ENCODE measurements at places on chromosomes 2 and 18. TPM values are rescaled to one million over a fixed set of nuclear protein-coding genes. Genes with fewer than 3 reads are reported as not detected.

- DNase-seq: no peak
These were observed 1.6 kb downstream of the RAB27B start for GRCh38 chr18:54829856-54830255.

ALPG gene
- not detected for total RNA-seq

DNA sequence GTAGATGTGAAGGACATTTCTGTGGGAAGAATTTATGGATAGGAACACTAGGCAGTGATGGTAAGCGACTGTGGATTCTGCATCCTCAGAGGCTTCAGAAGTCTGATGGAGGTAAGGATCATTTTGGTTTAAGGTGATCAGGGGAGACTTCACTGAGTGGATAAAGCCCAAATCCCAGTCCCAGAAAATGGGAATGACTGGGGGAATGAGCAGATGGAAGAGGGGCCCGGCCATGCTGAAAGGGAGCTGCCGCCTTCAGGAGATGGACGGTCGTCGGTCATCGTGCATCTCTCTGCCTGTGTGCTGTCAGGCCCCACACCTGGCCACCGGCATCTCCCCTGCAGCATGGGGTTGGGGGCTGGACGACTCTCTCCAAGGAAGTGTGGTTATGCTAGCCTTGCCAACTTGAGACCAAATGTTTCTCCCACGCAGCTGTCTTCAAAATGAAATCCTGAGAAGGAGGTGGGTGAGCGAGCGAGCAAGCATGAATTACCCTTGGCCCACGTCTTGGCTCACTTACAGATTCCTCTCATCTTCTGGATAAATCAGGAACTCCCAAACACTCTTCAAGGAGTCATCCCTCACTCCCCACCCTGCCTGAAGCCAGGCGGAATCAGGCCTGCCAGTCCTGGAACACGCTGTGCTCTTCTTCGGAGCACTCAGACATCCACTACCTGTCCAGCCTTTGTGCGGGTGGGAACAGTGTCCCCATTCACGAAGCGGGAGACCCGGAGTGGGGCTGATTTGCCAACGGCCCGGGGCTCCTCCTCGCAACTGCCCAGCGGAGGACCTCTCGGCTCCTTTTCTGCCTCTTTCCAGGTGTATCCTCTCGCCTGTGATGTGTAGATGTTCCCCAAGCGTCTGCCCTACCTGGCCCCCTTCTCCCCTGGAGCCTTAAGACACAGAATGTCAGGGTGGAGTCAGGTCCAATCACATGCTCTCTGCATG, 85.6 kb downstream of the PRKCE start:
- no peak for DNase-seq

- DNase-seq: no peak
These were observed 5.6 kb upstream of the GALM start for GRCh38 chr2:38660282-38660681.

UGT1A4 gene
- 5.2 TPM for total RNA-seq

OTOF gene
- total RNA-seq: 0.09 TPM

ACMSD gene
- total RNA-seq: 47.0 TPM

GRCh38 chr18:70469916-70470315, 181.1 kb downstream of the SOCS6 start:
- DNase-seq: no peak

DNA sequence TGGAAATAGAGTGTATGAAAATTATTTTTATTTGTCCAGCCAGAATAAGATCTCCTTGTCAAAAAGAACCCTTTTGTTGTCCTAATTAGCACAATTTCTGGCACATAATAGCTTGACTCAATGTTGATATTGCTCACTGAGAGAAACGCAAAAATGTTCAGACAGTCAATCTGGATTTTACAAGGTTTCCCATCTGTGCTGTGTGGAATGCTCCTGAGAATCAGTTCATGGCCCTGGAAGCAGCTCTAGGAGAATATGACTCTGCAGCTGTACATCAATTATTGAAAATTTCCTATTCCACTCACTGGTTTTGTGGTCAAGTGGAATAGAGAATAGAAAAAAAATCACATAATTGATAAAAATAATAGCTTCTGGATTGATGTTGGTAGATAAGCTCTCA, 1582.9 kb upstream of the NXPH2 start:
- no peak for DNase-seq

GRCh38 chr2:120502761-120503160, 156.8 kb downstream of the INHBB start:
- DNase-seq: no peak

- DNase-seq: no peak
These were observed 200.5 kb downstream of the KLHL29 start for GRCh38 chr2:23585273-23586170.

GRCh38 chr2:237700512-237701032, 73.2 kb downstream of the LRRFIP1 start:
- no peak for DNase-seq

NPC1 gene
- 43.6 TPM for total RNA-seq

PID1 gene
- total RNA-seq: 17.1 TPM

DNA sequence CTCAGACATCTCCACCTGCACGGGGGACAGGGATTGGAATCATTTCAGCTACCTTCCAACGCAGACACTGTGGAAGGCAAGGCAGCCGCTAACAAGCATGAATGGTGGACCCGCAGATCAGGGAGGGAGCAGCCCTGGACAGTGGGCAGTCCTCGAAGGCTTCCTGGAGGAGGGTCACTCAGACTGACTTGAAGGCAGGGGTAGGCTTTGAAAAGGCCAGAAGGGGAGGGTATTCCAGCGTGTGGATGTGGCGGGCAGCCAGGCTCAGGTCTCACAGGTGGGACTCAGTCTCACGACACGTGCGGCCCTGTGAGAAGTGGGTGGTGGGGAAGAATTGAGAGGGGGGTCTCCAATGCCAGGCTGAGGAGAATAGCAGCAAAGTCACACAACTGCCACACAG, 29.9 kb downstream of the DYSF start:
- DNase-seq: no peak

ARHGAP15 gene
- total RNA-seq: 10.0 TPM

- no peak for DNase-seq
These were observed 3.5 kb downstream of the PER2 start for GRCh38 chr2:238284802-238285515.

HSPE1 gene
- total RNA-seq: 115 TPM

ACVR1C gene
- total RNA-seq: 0.58 TPM

FOXD4L1 gene
- 0.17 TPM for total RNA-seq

FAM98A gene
- 38.1 TPM for total RNA-seq

ABCG5 gene
- 3.1 TPM for total RNA-seq

KLHL29 gene
- total RNA-seq: 22.3 TPM

DNA sequence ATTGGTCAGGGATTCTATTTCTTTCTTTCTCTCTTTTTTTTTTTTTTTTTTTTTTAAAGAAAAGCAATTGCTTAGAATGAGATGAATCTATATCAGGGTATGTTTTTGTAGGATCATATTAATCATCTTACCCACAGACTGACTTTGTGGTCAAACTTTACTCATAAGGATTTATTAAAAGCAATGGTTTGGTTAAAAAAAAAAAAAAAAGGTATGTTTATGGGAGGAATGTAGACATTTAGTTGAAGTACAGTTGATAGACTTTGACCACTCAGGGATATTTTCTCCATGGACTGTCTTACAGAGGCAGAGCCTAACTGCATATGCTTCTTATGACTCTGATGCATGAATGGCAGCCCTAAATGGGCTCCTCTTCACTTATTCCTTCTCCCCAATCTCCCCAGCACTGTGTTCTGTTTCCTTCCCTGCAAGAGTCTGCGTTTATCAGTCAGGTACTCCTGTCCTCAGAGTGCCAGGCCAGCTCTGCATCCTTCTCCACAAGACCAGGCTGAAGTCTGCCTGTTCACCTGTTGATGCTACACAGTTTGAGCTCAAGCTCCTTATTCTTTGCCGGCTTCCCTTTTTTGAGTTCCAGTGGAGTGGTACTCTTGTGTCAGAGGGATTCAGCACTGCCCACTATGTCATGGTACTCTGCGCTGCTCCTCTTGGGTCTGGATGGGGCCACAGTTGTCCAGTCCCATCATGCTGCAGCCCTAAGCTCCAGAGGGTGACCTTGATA, 24.3 kb downstream of the CRIM1 start:
- no peak for DNase-seq

DNA sequence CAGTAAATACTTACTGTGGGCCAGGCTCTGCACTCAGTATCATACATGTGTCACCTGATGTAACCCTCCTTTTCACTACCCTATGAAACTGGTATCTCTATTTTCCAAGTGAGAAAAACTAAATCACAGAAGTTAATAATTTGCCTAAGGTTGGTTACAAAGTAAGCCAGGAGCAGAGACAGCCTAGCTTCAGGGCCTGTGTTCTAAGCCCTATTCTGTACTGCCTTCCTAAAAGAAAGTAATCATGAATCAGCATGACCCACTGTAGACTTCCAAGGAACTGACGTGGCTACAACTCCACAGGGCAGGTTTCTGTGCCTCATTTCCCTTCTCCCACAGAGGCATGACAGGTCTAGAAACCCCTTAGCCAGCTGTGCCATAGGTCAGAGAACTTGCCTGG, 14.3 kb downstream of the ZNF142 start:
- no peak for DNase-seq

- DNase-seq: no peak
These were observed 255.1 kb downstream of the EIPR1 start for GRCh38 chr2:3122525-3122924.

ZSWIM2 gene
- not detected for total RNA-seq

FZD7 gene
- 10.4 TPM for total RNA-seq

GRCh38 chr2:62309465-62310091, 113.7 kb downstream of the B3GNT2 start:
- DNase-seq: no peak

DNA sequence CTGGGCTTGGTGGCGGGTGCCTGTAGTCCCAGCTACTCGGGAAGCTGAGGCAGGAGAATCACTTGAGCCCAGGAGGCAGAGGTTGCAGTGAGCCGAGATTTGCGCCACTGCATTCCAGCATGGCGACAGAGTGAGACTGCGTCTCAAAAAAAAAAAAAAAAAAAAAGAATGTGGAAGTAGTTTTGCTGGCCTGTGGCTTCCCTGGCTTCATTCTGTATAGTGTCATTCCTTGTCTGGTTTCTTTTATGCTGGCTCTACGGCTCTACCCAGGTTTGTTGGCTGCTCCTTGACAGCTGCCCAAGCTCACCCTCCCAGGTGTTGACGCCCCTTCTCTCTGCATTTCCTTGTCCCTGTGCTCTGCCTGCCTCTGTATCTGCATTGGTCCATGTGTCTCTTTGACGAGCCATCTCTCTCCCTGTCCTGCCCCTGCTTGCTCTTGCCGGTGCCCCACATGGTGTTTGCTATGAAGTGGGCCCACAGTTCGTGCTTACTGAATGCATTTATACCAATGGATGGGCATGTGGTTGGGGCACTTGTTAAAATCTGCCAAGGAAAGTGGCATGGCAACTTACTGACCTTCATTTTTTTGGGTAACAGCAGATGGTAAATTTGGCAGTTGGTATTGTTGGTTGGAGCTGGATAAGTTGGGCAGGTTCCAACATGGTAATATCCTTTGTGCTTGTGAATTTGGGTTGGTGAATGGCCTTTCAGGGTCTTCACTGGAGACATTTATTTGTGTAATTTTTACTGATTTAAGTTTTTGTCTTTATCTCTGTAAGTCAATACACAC, 113.9 kb downstream of the MAP4K4 start:
- no peak for DNase-seq

DNA sequence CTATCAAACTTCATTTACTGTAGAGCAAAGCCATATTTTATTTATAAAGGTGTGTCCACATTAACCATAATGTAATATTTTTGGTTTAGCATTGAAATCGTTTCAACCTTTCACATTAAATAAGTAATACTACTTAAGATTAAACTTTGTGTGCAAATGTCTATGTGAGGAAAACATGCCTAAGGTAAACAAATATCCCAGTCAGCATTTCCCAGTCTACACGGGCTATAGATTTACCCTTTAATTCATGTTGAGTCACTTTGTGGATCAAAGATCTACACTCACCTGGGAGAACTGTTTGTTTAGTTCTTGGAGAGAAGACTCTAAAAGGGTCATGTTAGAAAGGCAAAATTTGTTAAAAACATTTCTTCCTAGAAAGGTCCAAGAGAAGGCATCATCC, 89.1 kb downstream of the ABCA12 start:
- DNase-seq: no peak

ZNF396 gene
- 3.3 TPM for total RNA-seq

GRCh38 chr18:62618735-62619134, 95.9 kb downstream of the ZCCHC2 start:
- no peak for DNase-seq

LHCGR gene
- 0.32 TPM for total RNA-seq

GRCh38 chr2:62054029-62054791, 141.7 kb upstream of the B3GNT2 start:
- no peak for DNase-seq

HOXD9 gene
- 0.66 TPM for total RNA-seq

FAM124B gene
- 1.2 TPM for total RNA-seq

DNA sequence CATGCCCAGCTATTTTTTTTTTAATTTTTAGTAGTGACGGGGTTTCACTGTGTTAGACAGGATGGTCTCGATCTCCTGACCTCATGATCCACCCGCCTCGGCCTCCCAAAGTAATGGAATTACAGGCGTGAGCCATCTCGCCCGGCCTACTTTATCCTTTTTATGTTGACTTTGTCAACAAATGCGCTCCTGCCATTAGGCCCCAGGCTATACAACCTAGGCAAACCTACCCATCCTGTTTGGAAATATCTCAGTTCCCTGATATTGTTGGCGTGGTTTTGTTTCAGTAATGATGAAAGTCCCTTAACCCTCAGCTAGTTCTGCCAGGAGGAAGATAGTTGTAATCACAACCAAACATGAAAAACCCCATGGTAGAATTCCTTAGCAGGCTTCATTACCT, 249.4 kb upstream of the SOX11 start:
- DNase-seq: no peak

RGPD5 gene
- 53.6 TPM for total RNA-seq

NPAS2 gene
- total RNA-seq: 47.4 TPM

- peak; percentile 47 for DNase-seq
These were observed 33.1 kb downstream of the CHN1 start for GRCh38 chr2:174971868-174972781.
